Activated CD4-positive, alpha-beta T cell treated with anti-CD3 and anti-CD28 coated beads, Interleukin-2, amount 10 ng/mL, durations not matched to agents 24 days and 14 days (primary cell): ENCODE measurements at places on chromosomes 11 and 22.

- DNase-seq = no peak
Observed at GRCh38 chr11:65414776-65415498, 7.7 kb upstream of the NEAT1 start.

DNA sequence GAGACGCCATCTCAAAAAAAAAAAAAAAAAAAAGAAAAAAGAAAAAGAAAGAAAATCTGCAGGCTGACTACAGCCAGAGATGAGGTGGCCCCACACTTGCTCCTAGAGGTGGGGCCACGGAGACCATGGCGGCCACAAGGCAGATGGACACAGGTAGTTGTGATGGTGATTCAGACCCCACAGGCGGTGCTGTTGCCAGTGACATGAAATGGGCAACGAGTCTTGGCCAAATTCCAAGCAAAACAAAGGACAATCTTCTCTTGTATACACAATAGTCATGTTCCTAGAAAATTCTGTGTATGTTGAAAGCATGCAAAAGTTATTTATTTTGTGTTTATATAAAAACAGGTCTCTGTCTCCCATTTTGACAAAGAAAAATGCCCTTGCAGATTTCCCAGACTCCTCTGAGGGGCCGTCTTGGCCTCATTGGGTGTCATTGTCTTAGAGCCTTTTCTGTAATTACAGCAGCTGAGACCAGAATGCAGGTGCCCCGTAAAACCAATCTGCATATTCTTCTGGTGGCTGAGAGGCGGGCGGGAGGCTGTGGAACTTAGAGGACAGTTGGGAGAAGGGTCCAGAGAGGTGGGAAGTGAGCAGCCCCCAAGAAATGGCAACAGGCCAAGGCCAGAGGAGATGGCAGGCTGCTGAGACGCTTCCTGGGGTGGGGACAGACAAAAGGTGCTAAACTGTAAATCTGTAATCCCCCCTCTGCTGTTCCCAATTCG, 22.5 kb upstream of the DAGLA start:
- DNase-seq = no peak

DNA sequence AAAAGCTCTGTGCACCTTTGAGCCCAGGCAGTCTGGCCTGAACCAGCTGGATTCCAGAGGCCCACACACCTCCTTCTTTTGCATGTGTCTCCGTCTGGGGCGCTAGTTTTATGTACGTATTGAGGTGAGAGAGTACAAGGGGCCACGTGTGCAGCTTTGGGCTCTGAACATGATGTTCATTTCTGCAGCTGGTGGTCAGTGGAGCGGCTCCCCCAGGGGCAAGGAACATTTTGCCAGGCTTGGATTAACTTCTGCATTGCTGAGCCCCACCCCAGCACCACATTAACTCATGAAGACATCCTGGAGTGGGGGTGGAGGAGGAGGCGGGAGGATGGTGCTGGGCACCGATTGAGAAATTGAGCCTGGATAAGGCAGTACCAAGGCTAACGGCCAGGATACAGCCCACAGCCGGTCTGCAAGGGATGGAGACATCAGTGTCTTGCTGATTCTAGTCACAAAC, 13.8 kb downstream of the USP2 start:
- no peak for DNase-seq

DNA sequence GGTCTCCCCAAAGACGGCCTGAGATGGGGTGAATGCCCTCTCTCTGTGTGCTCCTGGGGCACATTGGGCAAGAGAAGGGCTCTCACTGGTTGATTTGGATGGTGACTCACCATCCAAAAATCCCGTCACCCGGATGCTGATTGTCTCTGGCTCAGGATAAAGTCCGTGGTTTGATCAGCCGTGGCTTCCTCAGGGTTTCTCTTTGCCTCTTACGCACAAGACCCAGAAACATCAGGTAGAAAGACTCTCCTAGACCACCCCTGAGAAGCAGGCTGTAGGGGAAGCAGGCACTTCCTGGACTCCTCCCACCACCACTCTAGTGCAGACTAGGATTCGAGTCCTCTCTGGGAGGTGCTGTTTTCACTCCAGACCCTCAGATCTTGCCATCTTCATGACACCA, 176.1 kb upstream of the NCAM1 start:
- DNase-seq = no peak

DNA sequence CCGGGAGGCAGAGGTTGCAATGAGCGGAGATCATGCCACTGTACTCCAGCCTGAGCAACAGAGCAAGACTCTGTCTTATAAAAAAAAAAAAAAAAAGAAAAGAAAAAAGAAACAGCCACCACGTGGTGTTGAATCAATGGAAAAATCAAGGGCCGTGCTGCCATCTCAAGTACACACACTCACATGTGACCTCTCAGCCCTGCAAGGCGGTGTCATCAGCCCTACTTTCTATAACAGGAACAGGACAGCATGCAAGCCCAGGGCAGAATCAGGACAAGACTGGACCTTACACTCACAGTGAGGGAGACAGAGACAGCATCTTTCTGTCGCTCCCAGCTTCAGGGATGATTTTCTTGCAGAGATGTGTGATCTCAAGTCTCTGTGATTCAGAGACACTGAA, 179.6 kb downstream of the MPPED1 start:
- DNase-seq = no peak

GRCh38 chr11:22674470-22675439, 8.3 kb downstream of the GAS2 start:
- no peak for DNase-seq

- DNase-seq = no peak
Observed at GRCh38 chr11:83816572-83817187, 530.5 kb upstream of the CCDC90B start.

DNA sequence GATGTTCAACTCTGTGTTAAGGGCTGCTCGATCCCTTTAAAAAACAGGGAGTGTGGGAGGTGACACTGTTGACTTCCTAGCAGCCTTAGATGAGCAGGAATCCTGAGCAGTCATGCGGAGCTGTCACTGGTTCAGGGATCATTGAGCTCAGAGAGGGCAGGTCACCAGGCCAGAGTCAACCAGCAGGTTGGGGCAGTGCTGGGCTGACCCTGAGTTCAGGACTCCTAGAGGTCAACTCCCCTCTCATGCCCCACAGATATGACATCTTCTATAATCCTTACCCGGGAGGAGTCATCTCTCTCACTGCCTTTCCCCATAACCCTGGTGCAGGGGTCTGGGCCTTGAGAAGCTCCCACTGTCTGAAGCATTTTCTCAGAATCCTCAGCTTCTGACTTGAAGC, 12.9 kb upstream of the WNT11 start:
- no peak for DNase-seq

DNA sequence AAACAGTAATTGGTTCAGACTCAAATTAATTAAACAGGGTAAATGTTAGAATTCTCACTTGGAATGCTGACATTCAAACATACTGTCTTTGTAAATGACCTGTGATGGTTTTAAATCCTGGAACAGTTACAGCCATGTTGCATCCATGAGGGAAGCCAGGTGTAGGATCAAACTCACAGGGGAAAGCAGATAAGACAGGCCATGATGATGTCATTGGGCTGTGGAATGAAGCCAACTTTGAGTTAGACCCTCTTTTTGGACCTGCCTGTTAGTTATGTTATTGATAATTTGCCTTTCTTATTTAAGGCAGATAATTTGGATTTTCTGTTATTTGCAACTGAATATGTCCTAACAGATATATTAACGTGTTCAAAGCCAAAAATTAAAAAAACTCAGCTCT, 39.3 kb upstream of the ABTB2 start:
- DNase-seq = no peak

DNA sequence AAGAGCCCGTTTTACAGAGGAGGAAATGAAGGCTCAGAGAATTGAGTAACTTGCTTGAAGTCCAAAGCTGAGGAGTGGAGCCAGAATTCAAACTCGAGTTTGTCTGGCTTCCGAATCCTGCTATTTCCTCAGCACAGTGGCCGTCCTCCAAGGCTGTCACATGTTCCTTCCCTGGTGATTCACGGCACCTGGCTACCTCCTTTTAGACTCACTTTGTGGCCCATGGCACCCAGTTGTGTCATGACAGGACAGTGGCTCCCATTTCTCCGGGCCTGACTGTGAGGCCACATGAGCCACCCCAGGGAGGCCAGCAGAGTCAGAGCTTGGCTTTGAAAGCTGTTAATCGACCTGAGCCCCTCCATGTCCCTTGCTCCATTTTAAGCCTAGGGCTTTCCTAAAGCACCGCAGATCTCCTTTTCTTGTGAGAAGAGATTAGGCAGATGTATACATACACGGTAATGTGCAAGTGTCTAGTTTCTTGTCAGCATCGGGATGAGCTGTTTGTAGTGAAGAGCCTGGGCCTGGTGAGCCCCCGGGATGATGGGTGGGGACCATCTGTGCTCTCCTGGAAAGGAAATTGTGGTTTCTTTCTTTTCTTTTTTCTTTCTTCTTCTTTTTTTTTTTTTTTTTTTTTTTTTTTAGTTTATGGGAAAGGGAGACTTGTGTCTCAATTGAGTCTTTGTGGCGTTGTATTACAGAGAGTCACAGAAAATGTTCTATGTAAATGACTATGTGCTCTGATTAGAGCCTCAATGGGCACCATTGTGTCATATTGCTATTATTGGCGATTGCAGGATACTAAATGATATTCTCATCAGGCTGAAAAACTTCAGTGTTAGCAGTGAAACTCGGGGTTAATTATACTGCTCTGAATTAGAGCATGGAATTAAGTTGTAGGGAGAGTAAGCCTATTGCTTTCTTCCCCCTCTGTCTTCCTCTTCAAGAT, 54.8 kb downstream of the PTPRJ start:
- DNase-seq = no peak

GRCh38 chr11:76734456-76735420, 48.4 kb upstream of the TSKU start:
- no peak for DNase-seq

DNA sequence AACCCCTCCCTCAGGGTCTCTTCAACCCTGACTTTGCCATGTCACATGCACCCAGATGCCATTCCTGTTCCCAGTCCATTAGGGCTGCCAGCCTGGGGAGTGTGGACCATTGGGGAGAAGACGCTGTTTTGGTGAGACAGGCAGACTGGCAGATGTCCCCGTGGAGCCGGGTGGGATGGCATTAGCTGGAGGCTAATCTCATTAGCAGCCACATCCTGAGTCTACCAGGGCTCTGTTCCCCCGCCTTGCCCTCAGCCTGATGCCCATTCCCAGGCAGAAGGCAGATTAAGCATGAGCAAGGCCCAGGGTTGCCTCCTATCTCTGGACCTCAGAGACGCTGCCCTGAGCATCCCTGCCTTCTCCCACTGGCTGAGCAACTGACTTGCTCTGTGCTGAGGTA, 46.4 kb upstream of the ALX4 start:
- DNase-seq = no peak

DNA sequence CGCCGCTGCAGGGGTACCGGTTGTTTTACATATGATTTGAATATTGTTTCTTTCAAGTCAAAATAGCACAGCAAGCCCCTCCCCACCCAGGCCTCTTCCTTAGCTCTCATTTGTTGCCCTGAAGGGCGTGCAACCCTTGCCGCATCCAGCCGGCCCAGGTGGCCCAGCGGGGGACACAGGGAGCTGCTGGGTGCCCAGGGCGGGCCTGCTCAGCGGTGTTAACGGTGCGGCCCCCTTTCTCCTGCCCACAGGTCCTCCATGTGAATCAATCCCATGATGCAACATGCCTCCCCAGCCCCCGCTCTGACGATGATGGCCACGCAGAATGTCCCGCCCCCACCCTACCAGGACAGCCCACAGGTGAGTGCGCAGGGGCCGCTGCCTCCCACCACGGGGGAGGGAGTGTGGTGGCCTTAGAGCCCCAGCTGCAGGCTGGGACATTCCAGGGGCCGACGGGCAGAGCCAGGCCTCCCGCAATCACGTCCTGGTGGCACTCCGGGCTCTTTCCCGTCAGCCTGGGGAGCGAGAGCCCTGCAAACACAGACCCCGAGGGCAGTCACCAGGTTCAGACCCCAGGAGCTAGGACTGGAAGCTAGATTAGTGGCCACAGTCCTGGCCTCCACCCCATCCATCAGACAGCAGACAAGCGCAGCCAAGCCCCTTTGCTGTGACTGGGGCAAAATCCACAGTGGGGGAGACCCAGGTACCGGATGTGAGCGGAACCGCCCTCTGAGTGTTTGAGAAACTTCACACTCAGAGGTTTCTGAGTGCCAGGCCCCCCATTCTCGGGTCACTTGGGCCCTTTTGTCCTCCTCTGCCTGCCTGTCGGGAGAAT, 144.8 kb downstream of the FEZ1 start:
- no peak for DNase-seq

- DNase-seq = no peak
Observed at GRCh38 chr22:49370627-49371301, 456.9 kb downstream of the BRD1 start.

DNA sequence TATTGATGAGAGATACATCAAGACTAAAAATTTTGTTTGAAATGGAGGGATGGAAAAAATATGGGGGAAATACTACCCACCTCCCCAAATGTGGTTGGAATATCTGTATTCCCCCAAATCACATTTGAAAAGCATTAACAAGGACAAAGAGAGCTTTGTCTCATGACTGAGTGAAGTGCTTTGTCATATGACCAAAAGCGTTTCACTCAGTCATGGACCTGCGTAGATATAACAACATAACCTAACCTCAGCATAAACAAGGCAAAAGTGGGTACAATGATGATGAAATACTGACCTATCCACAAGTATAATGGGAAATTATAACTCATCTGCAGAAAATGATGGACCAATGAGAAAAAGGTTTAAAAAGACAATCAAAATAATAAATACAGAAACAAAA, 418.3 kb downstream of the TBC1D22A start:
- no peak for DNase-seq

DNA sequence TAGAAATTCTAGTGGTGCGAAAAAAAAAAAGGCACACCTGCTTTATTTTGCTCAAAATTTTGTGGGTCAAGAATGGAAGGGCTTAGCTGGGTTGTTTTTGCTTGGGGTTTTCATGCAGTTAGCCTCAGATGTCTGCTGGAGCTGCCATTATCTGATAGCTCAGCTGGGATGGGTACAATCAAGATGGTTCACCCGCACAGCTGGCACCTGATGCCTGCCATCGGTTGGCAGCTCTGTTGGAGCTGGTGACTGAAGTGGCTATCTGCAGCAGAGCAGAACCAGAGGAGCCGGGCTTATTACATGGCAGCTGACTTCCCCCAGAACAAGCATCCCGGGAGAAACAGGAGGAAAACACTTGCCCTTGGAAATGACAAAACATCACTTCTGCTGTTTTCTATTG, 12.1 kb upstream of the ELFN2 start:
- DNase-seq = no peak
